ENCODE measurements at places on chromosomes 7 and 10. TPM values are rescaled to one million over a fixed set of nuclear protein-coding genes. Genes with fewer than 3 reads are reported as not detected.

DNA sequence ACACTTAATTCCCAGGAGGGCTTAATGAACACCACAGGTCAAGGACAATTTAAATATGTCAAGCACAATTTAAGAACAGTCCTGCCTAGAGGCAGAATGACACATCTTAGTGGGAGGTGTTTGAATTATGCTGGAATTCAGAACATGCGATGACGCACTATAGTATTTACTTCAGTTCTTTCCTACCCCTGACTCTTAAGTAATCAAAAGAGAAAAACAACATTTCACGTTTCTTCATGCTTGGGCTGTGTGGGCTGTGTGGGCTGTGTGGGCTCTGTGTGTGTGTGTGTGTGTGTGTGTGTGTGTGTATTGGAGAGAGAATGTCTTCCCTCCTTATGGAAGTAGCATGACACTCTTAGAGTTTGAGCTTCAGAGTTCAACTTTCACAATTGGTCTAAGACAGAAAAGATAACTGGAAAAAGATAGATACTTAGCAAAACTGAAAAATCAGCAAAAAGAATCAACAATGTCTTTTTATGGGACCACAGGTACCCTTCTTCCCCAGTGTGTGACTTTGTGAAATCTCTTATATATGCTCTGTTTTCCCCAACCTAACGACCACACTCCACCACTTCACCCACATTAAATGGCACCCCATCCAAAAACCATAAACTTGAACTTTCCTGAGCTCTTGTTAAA lies 33.7 kb upstream of the CABCOCO1 start:
- DNase-seq, result no peak

GRCh38 chr7:78576236-78576635 lies 777.7 kb downstream of the PHTF2 start:
- no peak for DNase-seq

- no peak for DNase-seq
Measured at GRCh38 chr7:150568714-150569113, 1.5 kb downstream of the GIMAP4 start.

DNA sequence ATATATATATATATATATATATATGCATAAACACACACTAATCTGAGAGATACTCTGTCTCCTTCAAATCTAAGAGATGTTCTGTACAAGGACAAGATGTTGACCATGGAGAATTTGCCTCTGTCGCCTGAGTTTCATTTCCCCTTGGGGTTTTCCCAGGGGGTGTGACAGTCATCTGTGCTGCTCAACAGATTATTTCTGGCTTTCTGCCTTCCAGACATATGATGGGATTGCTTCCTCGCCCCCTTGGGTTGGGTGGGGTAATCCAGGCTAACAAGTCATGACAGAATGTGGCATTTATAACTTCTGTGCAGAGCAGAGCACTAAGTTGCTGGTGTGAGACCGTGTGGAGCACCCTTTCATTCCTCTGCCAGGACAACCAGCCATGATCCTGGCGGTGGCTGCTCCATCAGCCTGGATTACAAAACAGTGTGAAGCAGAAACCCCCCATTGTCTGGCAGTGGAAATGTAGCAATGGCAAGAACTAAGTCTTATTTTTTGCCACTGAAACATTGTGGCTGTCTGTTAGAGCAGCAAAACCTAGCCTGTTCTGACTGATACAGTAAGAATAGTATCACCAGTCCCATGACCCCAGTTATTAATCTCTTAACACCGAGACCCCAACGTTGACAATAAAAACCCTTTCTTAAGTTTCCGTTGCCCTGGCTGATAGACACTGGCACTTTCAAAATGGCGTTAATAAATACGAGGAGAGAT lies 13.7 kb upstream of the USP6NL start:
- no peak for DNase-seq

DNA sequence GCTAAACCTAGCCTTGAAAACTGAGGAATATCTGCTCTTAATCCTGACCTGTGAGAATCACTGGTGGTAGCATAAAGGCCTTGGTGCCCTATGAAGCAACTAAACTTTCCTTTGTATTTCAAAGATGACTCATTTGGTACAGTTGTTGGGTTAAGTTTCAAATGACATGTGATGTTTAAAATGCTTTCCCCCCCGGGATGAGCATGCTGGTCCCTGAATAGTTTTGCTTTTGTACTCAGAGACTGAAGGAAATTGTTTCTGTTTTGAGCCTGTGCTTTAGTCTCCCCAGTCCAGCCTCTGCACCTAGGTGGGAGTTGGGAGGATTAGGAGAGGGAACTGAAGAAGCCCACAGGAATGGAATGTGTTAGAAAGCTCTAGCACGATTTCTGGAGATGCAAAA lies 258.9 kb upstream of the NPY start:
- DNase-seq, result no peak

DNA sequence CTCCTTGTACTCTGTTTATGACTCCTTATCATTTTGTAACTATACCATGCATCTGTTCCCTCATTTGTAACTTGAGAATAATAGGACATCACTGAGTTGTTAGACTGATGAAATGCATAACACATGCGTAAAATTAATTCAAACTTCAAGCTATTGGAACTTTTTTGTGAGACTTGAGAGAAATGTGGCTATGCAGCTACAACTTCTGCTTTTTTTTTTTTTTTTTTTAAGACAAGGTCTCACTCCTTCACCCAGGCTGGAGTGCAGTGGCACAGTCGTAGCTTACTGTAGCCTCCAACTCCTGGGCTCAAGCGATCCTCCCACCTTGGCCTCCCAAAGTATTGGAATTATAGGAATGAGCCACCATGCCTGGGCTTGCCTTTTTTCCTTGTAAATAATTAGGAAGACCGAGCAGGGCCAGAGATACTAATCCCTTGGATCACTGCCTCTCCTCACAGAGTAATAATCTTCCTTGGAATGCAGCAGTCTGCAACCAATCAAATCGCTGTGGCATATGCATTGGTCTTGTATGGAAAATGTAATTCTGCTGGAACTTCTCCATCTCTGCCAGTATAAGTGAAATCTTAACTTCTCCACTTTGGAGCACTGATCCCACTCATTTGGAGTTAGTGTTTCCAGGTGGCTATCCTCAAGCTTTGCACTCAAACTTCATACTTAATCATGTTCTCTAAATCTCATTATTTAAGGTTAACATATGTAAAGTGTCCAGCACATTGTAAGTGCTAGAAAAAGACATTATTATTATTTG lies 2.0 kb upstream of the PANK1 start:
- DNase-seq, result no peak

DNA sequence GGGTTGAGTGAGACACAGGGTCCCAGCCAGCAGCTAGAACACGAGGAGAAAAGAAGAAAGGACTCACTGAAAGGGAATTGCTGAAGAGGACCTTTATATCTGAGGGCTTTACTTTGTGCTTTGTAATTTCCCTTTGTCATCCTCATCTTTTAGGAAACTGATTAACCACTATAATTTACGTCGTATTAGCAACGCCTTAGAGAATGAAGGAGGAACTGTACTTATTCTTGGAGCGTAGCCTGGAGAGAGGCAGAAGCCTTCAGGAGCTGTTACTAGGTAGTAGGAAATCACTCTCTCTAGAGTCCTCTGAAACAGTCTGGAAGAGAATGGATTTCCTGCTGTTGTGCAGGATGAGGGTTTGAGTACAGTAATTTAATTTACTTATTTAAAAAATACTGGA lies 101.0 kb upstream of the STEAP1B start:
- DNase-seq, result no peak

DNA sequence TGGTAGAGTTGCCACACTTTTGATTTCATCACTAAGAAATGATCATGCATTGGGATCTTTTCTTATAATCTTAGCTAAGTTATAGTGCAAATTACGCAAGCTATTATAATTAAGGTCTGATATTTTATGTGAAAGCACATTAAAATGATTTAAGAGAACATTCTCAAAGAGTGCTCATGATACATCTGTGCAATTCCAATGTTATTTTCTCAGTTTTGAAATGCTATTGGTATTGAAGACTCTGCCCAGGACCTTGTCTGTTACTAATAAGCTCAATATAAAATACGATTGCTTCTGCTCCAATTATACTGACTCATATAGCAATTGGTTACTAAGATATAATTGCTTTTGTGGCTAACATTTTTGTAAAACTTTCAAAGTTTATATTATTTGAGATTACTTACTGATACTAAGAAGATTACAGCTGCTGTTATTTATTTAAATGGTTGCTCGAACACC lies 180.9 kb downstream of the ADAM12 start:
- DNase-seq, result no peak

GRCh38 chr7:19982841-19983835 lies 209.7 kb upstream of the TMEM196 start:
- no peak for DNase-seq

GRCh38 chr10:14009371-14010100 lies 321.2 kb downstream of the FRMD4A start:
- no peak for DNase-seq

DNA sequence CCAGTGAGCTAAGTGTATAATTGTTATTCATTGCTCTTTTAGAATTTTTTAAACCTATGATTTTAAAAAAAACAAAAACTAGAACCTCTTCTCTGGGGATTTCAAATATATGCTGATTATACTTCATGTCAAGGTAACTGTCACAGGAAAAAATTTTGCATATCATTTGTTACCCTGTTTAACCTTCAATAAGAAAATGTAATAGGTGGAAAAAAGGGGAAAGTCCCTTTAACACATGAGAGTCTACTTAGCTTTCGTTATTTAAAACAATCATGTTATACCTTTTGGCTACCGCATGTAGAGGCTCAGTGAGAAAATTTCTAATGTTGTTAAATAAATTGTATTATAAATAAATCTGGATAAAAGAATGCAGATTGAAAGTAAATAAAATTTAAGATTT lies 190.1 kb upstream of the AKR1E2 start:
- no peak for DNase-seq

DNA sequence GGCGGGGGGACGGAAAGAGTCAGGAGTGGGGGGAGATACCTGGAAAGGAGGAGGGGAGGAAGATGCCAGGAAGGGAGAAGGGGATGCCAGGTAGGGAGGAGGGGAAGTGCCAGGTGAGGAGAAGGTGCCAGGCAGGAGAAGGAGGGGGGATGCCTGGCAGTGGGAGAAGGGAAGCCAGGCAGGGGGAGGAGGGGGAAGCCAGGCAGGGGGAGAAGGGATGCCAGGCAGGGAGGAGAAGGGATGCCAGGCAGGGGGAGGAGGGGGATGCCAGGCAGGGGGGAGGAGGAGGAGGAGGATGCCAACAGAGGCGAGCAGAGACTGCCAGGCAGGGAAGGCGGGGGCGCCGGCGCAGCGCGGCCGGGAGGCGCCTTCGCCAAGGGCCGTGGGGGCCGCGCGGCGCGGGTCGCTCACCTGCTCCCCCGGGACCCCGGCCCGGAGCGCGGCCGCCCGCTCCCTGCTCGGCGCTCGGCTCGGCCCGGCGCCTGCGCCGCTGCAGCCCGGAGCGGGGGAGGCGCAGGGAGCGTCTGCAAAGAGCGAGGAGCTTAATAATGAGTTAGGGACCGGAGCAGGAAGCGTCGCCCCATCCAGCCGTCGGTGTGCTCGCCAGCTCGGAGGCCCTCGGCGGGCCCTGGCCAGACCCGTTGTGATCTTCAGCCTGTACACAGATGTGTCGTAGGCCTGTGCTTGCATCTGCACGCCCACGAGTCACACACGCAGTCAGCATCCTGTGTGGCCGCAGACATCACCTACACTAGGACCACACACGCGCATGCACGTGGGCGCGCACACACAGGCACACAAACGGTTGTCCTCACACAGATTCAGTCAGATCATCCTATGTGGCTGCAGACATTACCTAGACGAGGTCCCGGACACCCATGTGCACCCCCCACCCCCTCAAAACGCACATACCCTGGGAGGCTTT lies 28.4 kb upstream of the SMARCD3 start:
- DNase-seq, result no peak

DNA sequence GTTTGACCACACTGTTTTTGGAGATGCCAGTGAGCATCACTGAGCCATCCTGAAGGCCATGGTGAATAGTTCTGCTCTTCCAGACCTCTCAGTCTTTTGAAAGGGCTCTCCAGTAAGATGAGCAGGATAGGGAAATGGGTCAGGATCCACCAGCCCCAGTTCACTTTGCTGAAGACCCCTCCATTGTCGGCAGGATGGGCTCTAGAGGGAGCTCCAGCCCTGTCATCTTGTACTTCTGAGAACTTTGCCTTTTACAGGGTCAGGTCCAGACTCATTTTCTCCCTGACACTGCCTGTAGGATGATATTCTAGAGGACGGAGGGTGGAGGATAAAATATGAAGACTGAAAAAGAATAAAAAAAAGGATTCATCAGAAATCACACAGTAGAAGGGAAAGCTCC lies 13.1 kb downstream of the LHFPL3 start:
- DNase-seq, result no peak

GRCh38 chr7:154412105-154412504 lies 359.9 kb downstream of the DPP6 start:
- DNase-seq, result no peak

GRCh38 chr10:61321041-61321857 lies 131.9 kb downstream of the TMEM26 start:
- DNase-seq, result no peak

DNA sequence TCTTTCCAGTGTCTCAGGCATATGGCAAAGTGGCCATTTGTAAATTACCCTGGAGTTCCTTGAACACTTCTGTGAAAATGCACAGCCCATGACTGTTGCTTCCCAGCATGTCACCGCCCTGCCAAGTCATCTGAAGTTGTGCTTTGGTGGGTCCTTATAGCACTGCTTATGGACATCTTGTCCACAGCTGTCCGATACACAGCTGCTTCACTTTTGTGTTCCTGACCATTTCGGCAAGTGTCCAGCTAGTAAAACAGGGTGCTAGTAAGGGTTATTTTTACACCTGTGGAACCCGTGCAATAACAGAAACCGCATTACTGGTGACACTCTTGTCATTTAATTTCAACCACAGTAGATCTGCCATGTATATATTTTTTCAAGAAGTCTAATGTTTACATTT lies 29.7 kb downstream of the PIP4K2A start:
- no peak for DNase-seq

DNA sequence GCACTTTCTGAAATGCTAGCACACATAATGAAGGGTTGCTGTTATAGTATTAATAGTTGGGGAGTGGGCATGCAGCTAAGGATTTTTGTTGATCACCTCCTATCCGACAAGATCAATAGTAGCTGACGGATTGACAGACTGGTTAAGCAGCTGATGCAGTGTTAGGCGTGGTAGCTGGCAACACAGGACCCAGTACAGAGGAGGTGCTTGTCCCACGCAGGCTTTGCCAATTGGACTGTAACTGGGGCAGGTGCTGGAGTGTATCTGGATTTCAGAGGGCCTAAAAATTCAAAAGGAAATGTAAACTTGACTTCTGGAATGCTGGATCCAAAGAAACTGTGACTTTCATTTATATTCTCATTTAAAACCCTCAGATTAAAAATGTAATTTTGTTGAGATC lies 340.9 kb downstream of the SORCS3 start:
- DNase-seq, result no peak

- DNase-seq, result no peak
Measured at GRCh38 chr7:17304926-17305325, 6.5 kb downstream of the AHR start.

GRCh38 chr7:98802781-98803110 lies 67.1 kb downstream of the TMEM130 start:
- no peak for DNase-seq

Gene GRID2IP
- 0.14 TPM for total RNA-seq

Gene NOD1
- 16.2 TPM for total RNA-seq

Gene PDK4
- total RNA-seq, result 79.5 TPM

Gene RINT1
- total RNA-seq, result 25.2 TPM

Gene TFAM
- 26.2 TPM for total RNA-seq

Gene GRID1
- 0.85 TPM for total RNA-seq

Gene ZNF33A
- total RNA-seq, result 26.1 TPM

Gene ANKRD30A
- not detected for total RNA-seq

Gene TAS2R41
- total RNA-seq, result 2.5 TPM

Gene CPA2
- total RNA-seq, result not detected

Gene NKX1-2
- total RNA-seq, result not detected

Gene TAF3
- 8.2 TPM for total RNA-seq
